ENCODE measurements at places on chromosomes 7 and 10. TPM values are rescaled to one million over a fixed set of nuclear protein-coding genes. Genes with fewer than 3 reads are reported as not detected.

Gene AKR1C2
- total RNA-seq, result 380 TPM

Gene STEAP2
- total RNA-seq, result 3.1 TPM

GRCh38 chr10:1467334-1468076 is 269.8 kb downstream of the ADARB2 start:
- H3K4me3 ChIP-seq, result no peak overlapping the region
- no peak overlapping the region for H3K27ac ChIP-seq
- peaks cover 8% of the 10 kb centered on the region for H3K4me1 ChIP-seq
- no peaks in the 10 kb centered on the region for H3K36me3 ChIP-seq

Gene H2BK1
- not detected for total RNA-seq

Gene SPOCK2
- total RNA-seq, result 8.1 TPM

Gene WNT8B
- total RNA-seq, result not detected

Gene FAM13C
- total RNA-seq, result 9.9 TPM

Gene PRR15
- 1.6 TPM for total RNA-seq

All from esophagus squamous epithelium (tissue), 5 donors.